ENCODE measurements at places on chromosomes 7 and 10.
A peak's percentile ranks its signal among the peaks of the same experiment; 100 is the strongest.

DNA sequence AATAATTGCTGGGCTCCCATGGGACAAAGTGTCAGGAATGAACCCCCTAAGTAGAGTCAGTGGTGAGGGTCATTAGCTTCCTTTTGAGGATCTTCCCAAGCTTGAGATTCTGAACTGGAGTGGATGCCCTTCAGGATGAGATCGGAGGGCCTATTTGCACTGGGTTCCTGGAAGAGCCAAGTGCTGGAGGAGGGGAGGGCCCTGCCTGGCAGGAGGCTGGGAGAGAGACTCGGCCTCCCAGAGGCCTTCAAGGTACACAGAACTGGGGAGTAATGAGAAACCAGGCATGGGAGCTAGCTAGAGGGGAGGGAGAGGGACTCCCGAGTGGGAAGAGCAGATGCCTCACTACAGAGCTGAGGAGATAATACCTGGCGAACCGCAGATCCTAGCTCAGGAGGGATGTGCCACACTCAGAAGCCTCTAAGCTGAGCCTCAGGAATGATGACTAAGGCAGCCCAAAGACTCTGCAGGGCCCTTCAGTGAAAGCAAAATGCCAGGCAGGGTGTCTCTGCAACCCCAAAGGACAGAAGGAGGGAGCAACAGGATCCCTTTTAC, 9.4 kb downstream of the PDAP1 start:
- no peak for DNase-seq

DNA sequence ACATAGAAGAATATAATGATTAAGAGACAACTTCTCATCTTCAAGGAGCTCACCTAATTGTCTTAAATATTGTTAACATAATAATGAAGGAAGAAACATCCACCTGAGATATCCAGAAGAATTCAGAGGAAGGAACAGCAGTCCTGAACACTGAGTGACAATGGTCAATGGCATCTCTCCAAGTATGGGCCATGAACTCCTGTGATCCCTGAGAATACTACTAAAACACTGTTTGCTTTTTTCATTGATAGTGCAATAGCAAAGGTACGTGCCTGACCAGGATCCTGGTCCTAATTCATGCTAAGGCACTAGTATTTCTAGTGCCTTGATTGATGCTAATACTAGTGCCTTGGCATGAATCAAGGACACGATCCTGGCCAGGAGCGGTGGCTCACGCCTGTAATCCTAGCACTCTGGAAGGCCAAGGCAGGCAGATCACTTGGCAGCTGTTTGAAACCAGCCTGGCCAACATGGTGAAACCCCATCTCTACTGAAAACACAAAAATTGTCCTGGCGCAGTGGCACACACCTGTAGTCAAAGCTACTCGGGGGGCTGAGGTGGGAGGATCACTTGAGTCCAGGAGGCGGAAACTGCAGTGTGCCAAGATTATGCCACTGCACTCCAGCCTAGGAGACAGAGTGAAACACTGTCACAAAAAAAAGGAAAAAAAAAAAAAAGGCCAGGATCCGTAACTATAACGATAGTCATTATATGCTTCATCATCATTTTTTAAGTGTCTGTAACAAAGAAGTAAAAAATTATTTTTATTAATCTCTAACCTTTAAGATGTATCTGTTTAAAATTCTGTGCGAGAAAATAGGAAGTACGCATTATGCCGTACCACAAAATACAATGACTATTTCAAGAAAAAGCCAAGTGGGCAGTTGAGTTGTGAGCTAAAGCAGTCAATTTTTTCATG, 49.1 kb downstream of the SRPK2 start:
- no peak for DNase-seq

GRCh38 chr10:132364594-132364970, 32.4 kb upstream of the PWWP2B start:
- peak; percentile 26 for DNase-seq

GRCh38 chr10:129646973-129647372, 179.9 kb downstream of the MGMT start:
- DNase-seq = no peak

- DNase-seq = no peak
Measured at GRCh38 chr10:809671-810350, 120.3 kb upstream of the DIP2C start.

DNA sequence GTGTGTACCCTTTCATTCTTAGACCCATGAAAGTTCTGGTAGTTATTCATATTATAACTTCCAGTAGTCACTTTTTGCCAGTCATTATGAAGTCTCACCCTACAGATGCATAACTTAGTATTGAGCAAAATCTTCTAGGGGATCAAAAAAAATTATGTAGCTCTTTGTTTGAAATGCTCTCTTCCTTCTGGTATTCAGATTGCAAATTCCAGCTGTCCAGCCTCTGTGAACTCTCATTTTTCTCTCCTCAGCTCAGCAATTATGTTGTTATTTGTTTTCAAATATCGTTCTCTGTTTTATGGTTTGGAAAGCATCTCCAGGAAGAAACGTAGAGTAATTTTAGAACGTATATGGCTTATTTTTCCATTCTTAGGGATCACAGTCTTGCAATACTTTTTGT, 442.5 kb downstream of the SEMA3D start:
- peak; percentile 49 for DNase-seq

DNA sequence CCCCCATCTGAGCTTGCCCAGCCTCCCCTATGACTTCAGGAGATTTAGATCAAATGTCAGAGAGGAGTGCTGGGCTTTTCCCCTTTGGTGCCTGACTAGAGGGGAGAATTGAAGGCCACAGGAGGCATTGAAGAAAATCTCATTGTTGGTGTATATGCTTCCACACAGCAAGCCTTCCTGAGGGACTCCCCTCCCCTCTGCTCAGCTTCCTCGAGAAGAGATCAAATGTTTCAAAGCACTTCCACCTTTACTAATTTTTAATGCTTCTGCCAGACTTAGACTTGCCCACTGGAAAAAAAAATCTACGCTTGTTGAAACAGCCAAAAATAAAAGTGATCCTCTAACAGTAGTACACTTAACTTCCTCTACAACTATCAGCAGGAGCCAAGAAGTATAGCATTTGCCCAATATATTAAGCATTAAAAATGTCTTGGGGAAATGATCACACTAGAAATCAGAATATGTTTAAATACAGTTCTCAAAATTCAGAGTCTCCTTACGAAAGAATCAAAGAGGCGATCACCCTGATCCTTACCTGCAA, 79.3 kb downstream of the FZD1 start:
- no peak for DNase-seq

DNA sequence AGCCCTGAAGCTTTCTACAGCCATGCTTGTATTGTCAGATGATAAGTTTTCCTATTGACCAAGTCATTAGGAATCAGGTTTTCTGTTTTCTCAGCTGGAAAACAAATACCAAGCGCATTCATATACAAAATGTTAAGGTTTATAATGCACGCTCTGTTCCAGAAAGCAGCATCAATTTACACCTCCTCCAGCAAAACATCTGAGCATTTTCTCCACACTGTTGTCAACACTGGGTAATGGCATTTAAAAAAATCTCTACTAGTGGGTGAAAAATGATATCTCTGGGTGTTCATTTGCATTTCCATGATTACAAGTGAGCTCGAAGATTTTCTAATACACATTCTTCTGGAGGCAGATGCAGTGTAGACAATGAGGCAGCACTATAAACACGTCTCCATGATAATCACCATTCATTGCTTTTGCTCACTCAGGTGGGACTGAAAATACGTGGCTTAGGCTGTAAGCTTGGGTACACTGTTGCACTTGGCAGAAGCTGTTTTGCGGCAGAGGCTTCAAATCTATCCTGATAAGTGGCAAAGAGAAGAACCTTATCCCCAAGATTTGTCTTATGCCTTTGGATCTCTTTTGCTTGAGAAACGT, 114.8 kb upstream of the PLPP4 start:
- DNase-seq = no peak

DNA sequence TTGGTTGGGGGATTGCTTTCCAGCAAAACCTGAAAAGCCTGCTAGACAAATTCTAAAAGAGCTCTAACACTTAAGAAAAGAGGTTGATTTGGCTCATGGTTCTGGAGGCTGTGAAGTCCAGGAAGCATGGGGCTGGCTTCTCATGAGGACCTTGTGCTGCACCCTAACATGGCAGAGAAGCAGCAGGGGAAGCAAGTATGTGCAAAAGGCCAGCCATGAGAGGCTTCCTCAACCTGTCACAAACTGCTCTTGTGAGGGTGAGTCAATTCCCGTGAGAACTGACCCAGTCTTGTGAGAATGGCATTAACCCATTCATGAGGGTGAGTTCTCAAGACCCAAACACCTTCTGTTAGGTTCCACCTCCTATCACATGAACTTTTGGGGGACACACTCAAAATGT, 54.3 kb upstream of the IGFBP3 start:
- no peak for DNase-seq

DNA sequence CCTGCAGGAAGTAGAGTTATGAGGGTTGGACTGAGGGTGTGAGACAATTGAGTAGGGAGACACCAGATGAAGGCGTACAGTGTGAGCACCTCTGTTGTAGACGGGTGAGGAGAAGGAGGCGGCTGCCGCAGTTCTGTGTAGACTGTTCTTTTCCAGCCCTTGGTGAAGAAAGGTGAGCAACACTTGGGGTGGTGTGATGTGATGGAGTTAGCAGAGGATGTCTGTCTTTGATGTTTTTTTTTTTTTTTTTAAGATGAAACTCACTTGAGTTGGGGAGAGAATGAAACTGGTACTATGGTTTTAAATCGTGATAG, 42.8 kb upstream of the RNF216 start:
- no peak for DNase-seq

DNA sequence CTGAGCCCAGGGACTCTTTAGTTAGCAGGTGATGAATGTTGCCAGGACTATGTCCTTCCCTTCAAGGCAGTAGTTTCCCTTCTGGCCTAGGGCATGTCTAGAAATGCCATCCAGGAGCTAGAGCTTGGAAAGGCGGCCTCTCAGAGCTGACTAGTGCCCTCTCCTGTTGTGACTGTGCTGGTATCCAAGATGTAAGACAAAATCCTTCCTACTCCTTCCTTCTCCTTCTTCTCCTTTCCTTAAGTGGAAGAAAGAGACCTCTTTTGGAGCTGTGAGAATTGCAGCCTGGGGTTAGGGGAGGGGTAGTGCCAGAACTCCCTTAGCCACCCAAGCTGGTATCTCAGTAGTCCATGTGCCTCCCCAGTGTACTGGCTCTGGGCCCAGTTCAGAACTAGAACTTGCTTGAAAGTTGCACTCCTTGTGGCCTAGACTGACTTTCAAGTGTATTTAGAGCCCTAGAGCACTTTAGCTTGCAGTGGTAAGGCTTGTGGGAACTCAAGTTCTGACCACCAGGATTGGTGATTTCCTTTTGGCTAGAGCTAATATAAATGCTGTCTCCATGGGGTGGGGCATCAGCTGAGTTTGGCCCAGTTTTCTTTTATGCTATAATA, 118.8 kb downstream of the NPSR1 start:
- no peak for DNase-seq

DNA sequence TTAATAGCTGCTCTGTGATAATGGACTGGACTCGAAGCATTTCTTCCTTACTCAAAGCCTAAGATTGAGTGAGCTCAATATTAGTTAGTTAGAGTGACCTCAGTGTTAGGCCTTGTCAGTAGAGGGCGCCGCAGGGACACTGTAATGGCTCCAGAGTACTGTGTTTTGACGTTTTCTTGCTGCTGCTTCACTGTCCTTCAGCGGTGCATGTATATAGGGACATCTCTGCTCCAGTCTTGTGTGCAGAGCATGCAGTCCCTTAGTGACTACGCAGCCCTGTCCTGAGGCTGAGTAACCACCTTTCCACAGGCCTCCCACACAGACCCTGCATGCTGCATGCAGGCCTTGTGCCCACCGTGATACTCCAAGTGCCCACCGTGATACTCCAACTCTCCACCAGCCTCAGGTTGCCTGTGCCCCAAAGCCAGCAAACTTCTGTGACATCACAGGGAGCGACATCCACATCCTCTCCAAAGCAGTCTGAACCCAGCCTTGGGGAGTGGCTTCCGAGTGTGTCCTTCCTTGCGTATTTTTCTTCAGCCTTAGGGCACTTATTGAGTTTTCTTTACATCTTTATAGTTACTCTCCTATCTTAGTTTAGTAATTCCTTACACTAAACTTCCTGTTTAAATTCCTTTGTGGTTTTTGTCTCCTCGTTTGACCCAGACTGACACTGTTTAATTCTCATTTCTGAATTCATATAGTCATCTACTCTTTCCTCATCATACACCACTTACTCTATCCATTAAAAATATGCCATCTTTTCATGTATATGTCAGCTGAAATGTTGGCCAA, 118.2 kb downstream of the JAZF1 start:
- peak; percentile 70 for DNase-seq

- no peak for DNase-seq
Measured at GRCh38 chr7:134395604-134396003, 63.3 kb downstream of the AKR1B1 start.

- DNase-seq = no peak
Measured at GRCh38 chr7:1654111-1654510, 16.0 kb upstream of the ELFN1 start.

DNA sequence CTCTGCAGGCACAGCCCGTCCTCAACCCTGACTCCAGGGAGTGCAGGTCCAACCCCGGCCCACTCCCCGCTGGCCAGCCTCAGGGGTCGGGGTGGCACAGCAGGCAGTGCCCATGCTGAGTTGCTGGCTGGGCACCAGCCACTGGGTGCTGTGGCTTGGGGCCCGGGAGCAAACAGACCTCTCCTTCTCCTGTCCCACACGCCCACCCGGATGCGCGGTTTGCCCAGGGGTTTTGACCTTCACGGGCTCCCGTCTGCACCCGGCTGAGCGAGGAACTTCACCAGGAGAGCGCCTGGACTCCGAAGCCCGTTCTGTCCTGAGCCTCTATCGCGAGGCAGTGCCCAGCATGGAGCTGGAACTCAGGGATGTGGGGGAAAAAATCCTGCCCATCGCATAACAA, 2.6 kb upstream of the GRIFIN start:
- no peak for DNase-seq

DNA sequence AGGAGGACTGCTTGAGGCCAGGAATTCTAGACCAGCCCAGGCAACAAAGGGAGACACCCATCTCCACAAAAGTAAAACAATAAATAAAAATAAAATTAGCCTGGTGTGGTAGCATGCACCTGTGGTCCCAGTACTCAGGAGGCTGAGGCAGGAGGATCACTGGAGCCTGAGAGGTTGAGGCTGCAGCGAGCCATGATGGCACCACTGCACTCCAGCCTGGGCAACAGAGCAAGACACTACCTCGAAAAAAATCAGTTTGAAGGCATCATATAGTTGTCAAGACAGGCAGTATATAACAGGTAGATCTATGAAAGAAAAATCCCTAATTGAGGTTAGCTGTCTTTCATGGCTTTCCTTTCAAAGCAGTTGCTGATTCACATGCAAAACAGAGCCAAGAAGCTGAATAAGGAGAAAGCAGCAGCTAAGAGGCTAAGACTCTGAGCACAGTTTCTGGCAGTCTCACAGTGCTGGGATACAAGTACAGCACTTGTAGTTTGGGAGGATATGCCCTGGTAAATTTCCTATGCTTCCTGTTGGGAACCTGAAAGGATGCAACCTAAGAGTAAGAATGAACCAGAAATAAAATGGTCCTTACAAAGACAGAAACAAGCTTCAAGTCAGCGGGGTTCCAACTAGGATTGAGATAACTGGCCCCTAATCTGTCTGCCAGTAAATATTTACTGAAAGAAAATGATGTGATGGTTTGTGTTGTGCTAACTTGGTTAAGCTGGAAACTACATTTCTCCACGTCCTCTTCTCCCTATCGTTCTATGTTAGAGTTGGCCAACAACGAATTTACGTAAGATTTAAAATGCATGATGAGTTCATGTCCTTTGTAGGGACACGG, 368.5 kb upstream of the HPS1 start:
- DNase-seq = no peak

GRCh38 chr10:13698217-13698616, 111.5 kb downstream of the PRPF18 start:
- DNase-seq = no peak
